ENCODE measurements at places on chromosomes 5 and 9.

GRCh38 chr9:89597711-89598362 is 7.0 kb upstream of the GADD45G start:
- DNase-seq, result no peak

GRCh38 chr5:6659941-6660684 is 26.9 kb downstream of the SRD5A1 start:
- DNase-seq, result no peak

- no peak for DNase-seq
Observed at GRCh38 chr9:79408617-79409016, 163.1 kb upstream of the TLE4 start.

GRCh38 chr9:94526951-94527350 is 27.9 kb upstream of the PCAT7 start:
- no peak for DNase-seq

- DNase-seq, result no peak
Observed at GRCh38 chr9:80437091-80437640, 865.4 kb downstream of the TLE4 start.

GRCh38 chr5:135240283-135240633 is 158.8 kb downstream of the MACROH2A1 start:
- DNase-seq, result no peak

- no peak for DNase-seq
Observed at GRCh38 chr5:38598994-38599617, 42.7 kb upstream of the LIFR start.

GRCh38 chr5:181261320-181262049 is 542 bp upstream of the TRIM52 start:
- peak; percentile 49 for DNase-seq

- DNase-seq, result peak; percentile 17
Observed at GRCh38 chr5:75510836-75511434, 494 bp downstream of the CERT1 start.

GRCh38 chr5:132059043-132059695 is 1.3 kb upstream of the IL3 start:
- peak; percentile 16 for DNase-seq
